ENCODE measurements at places on chromosomes 13 and 19. TPM values are rescaled to one million over a fixed set of nuclear protein-coding genes. Genes with fewer than 3 reads are reported as not detected.

Gene DAND5
- not detected for total RNA-seq

Gene CEBPA
- 1.5 TPM for total RNA-seq

- no peak for DNase-seq
Observed at GRCh38 chr13:22187329-22187728, 516.5 kb downstream of the FGF9 start.

GRCh38 chr13:33355201-33355895 is 69.8 kb upstream of the STARD13 start:
- DNase-seq, result no peak

DNA sequence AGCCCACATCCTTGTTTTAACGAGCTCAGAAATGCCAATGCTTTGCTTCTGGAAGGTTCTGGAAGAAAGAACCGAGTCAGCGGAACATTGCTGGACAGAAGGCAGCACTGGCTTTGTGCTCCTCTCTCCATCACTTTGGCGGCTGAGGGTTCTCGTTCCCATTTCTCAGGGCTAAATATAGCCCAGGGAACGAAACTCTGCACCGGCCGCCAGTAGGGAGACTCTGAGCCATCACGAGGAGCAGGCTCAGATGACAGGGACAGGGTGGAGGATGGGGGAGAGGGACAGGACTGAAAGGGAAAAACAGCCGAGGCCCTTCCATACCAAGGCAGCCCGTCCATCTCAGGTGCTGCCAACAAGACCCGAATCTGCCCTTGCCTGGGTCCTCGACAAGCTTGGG is 166.4 kb downstream of the CACNA1A start:
- no peak for DNase-seq

Measured in activated T-cell treated with anti-CD3 and anti-CD28 coated beads, Interleukin-2, amount 50 U/mL, for 4 hours (primary cell).